ENCODE measurements at places on chromosomes 3 and 15.

DNA sequence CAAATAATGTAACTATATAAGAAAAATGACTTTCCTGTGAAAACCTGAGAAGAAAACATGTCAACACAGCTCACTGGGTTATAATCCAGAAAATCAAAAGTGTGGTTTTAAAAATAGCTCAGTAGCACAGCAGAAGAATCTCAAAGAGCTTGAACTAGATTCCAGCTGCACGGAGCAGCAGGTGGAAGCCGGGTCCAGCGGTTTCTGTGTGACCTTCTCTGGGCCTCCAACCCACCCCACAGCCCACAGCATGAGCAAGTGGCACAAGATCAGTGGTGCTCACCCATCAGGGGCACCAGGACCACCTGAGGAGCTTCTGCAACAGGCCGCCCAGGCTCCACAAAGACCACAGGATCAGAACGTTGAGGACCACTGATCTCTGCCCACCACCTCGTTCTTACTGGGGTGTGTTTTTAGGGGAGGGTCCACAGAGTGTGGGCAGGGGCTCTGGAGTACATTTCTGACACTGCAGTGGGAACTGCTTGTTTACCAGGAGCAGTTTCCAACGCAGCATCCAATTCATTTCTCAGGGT, 23.2 kb downstream of the SLC41A3 start:
- DNase-seq, result no peak

DNA sequence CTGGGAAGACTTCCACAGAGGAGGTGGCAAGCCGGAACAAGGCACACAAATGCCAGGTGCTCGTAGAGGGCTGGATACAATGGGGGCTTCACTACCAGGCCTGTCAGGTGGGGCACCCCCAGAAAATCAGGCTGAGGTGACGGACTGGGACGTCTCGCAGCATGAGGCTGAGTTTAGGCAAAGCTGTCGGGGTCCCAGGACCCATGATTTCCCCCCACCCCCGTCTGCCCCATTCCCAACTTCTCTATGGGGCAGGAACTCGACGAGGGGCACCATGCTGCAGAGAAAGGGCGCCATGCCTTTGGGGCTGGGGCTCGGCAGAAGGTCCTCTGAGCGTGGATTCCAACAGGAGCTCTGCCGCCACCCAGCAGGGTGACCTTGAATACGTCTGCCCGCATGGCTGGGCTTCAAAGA, 65.7 kb upstream of the HES1 start:
- no peak for DNase-seq

GRCh38 chr3:45921158-45922038, 21.9 kb upstream of the CXCR6 start:
- DNase-seq, result no peak

GRCh38 chr3:130507746-130508145, 9.2 kb upstream of the COL6A6 start:
- no peak for DNase-seq

DNA sequence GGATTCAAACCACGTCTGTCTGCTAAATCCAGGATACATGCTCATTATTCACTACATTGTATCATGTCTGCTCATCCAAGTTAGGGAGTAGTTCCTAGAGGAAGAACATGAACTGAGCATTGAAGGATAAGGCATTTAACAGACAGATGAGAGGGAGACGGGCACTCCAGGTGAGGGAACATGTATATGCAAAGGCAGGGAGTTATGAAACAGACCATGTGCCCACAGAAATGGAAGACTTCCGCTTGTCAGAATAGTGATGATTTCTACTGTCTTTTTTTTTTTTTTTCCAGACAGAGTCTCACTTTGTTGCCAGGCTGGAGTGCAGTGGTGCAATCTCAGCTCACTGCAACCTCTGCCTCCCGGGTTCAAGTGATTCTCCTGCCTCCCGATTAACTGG, 5.0 kb upstream of the NDUFAF1 start:
- DNase-seq, result no peak

DNA sequence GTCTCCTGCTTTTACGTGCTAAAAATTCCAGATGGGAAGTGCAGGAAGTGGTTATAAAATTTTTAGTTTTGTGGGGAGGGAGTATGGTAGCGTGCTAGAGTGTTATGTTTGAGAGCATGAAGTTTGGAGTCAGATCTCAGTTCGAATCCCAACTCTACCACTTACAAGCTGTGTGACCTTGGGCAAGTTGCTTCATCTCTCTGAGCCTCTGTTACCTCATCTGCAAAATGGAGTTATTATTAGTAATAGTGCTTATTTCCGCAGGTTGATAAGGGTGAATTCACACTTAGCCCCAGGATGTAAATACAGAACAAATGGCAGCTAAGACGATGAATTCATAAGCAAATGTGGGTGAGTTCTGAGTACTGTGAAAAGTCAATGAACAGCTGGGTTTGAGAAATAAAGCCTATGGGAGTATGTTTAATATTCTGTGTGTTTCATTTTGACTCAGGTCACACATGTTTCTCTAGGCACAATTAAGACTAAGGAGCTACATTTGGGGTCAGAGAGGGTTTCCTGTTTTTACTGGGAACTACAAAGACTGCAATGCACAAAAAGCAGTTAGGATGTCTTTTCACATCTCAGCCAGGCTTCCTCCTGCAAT, 73.1 kb upstream of the FEZF2 start:
- no peak for DNase-seq

- DNase-seq, result no peak
These were observed 8.3 kb upstream of the USP8 start for GRCh38 chr15:50415752-50416404.

DNA sequence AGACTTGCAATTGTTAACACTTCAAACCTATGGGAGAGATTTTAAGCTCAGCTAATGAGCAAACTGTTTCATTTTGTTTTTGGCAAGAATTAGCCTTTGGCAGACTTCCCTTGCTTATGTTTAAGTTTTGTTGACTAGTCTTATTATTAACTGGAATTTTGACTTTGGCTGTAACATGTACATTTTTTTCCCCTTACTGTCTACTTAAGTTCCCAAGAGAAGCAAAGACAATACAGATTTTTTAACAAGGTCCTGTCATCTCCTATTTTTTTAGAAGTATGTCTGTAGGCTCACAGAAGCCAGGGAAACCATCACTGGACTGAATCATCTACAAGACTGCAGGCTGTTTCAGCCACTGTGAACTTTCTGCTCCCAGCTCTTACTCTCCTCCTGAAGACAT, 74.3 kb downstream of the DGKG start:
- DNase-seq, result no peak

- DNase-seq, result no peak
These were observed 44.8 kb upstream of the GUCA1C start for GRCh38 chr3:108998436-108998835.

GRCh38 chr3:194306771-194307640, 44.1 kb downstream of the CPN2 start:
- no peak for DNase-seq

DNA sequence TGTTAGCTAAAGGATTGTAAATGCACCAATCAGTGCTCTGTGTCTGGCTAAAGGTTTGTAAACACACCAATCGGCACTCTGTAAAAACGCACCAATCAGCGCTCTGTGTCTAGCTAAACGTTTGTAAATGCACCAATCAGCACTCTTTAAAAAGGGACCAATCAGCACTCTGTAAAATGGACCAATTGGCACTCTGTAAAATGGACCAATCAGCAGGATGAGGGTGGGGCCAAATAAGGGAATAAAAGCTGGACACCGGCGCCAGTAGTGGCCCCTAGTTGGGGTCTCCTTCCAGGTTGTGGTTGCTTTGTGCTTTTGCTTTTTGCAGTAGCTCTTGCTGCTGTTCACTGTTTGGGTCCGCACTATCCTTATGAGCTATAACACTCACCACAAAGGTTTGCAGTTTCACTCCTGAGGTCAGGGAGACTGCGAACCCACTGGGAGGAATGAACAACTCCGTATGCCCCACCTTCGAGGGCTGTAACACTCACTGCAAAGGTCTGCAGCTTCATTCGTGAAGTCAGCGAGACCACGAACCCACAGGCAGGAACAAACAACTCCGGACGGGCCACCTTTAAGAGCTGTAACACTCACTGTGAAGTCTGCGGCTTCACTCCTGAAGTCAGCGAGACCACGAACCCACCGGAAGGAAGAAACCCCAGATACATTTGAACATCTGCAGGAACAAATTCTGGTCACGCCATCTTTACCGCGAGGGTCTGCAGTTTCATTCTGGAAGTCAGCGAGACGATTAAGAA, 1.1 kb upstream of the SUCLG2 start:
- no peak for DNase-seq

DNA sequence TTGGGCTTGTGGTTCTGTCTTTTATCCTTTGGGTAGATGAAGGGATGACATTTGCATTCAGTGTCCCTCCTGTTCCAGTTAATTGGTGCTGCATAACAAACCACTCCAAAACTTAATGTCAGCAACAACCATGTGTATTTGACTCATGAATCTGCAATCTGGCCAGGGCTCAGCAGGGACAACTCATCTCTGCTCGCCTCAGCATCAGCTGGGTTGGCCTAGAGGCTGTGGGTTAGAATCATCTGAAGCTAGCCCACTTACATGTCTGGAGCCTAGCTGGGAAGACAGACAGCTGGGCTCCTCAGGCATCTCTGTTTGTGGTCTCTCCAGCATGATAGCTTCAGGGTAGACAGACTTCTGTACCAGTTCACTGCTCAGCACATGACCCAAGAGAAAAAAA, 92.0 kb downstream of the TMEM108 start:
- no peak for DNase-seq

DNA sequence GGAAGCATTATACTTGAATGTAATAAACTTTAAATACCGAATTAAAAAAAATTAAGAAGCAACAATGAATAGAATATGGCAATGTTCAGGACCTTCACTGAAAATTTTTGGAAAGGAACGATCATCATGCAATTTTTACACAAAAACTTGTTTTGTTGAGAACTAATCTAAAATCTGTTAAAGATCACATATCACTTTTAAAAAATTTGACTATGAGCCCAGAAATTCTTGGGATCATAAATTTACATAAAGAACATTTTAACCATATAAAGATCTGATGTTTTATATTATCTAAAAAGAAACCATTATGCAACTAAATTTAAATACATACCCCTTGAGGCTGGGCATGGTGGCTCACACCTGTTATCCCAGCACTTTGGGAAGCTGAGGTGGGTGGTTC, 76.2 kb upstream of the MELTF start:
- DNase-seq, result no peak

DNA sequence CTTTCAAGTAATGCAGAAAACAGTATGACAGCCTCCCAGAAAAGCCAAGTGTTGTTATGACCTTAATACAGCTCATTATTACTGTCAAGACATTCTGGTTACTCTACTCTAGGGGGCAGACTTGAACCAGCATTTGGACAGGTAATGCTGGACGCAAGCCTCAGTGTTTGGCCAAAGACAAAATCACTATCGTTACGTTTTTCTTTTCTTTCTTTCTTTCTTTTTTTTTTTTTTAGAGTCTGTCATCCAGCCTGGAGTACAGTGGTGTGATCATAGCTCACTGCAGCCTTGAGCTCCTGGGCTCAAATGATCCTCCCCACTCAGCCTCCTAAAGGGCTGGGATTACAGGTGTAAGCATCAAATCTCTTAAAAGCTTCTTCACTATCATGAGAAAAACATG, 29.4 kb upstream of the TMEM45A start:
- DNase-seq, result no peak

DNA sequence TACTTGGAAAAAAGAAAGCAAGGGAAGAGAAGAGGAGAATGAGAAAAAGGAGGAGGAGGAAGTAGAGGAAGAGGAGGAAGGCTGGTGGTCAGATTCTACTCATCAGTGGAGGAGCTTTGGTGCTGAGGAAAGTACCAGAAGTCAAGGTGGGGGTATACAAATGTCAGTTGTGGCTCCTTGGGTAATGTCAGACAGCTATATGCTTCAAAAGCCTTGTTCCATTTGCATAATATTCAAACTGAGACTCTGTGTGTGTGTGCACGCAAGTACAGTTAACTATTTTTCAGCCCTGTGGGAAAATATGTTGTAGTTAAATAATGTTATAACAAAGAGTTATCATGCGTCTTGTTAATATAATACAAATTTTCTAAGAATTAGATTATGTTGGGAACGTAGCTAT, 609.7 kb downstream of the PDCD6IP start:
- no peak for DNase-seq

DNA sequence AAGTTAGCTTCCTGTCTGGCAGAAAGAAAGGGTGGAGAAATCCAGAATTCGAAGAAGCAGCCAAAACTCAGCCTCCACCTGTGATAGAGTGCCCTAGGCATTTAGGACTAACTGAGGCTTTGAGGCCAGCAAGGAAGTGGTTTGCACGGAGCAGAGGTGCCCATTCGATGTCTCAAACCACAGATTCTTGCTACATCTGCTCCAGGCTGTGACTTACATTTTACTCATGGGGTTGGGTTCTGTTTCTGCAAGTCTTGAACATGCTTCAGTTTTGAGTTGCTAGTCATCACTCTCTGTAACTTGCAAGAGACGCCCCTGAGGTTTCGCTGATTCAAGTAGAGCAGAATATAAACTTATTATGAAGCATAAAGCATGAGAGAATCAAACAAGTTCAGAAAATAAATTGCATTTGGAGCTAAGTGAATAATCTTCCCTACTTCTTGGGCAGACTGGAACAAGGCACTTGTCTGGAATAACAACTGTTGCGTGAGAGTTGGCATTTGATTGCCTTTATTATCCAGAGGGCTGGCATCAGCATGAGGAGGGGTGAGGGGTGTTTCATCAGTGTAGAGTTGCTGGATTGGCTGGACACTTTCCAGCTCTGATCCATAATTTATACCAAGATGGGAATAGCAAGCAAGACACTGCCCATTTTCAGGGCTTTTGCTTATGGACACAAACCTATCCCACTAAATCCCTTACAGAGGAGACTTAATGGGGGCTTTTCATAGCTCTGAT, 256.5 kb downstream of the AGBL1 start:
- DNase-seq, result no peak

GRCh38 chr15:66359740-66360139, 3.3 kb upstream of the TIPIN start:
- no peak for DNase-seq

GRCh38 chr15:80929689-80930088, 59.9 kb downstream of the MESD start:
- DNase-seq, result no peak

DNA sequence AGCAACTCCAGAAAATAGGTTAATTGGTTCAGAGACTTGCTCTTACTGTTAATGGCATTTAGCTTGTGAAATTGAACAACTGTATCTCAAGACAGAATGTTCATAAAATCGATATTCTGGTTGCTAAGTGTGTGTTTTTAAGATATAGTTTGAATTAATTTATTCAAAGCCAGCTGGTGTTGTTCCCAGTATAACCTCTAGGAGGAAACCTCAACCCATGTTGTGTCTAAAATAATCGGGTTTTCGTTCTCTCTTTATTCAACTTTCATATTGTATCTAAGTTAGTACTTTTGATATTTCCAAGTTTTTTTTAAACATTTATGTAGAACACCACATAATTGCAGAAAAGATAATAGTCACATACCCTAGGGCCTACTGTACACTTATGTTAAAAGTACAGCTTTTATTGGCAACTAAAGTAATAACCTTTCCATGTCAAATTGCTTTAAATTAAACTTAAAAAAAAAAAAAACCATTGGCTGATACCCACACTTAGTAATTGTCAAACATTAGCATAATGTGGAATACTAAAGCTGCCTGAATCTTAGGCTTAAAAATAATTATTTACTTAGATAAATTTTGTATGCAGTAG, 90.9 kb downstream of the SAMMSON start:
- DNase-seq, result no peak
